ENCODE measurements at places on chromosomes 7 and 10.

- no peak for DNase-seq
These were observed 39.7 kb downstream of the SP8 start for GRCh38 chr7:20747001-20747400.

DNA sequence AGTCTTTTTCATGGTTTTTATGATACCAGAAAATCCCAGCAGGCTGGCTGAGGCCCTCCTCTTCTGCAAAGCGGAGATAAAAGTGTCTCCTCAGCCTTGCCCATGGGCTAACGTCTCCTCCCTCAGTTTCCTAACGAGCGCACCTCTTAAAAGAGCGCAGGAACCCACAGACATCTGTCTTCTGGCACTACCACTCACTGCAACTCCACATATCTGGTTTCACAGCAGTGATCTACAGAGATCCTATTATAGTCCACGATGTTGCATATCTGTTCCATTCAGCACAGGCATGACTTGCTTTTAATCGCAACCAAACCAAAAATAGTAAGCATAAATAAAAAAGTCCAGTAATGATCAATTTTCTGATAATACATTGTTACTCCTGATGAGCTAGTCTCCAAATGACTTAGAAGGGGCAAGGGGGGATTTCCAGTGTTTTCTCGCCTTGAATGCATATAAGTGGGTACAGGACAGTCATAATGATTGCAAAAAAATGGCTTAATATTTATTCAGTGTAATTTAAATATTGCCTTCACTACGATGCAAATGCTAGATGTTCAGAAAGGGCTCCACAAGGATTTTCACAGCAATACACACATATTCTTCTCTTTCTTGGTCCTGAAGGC lies 20.9 kb downstream of the ANKRD22 start:
- no peak for DNase-seq

GRCh38 chr10:123272171-123272570 lies 118.0 kb downstream of the BUB3 start:
- no peak for DNase-seq

DNA sequence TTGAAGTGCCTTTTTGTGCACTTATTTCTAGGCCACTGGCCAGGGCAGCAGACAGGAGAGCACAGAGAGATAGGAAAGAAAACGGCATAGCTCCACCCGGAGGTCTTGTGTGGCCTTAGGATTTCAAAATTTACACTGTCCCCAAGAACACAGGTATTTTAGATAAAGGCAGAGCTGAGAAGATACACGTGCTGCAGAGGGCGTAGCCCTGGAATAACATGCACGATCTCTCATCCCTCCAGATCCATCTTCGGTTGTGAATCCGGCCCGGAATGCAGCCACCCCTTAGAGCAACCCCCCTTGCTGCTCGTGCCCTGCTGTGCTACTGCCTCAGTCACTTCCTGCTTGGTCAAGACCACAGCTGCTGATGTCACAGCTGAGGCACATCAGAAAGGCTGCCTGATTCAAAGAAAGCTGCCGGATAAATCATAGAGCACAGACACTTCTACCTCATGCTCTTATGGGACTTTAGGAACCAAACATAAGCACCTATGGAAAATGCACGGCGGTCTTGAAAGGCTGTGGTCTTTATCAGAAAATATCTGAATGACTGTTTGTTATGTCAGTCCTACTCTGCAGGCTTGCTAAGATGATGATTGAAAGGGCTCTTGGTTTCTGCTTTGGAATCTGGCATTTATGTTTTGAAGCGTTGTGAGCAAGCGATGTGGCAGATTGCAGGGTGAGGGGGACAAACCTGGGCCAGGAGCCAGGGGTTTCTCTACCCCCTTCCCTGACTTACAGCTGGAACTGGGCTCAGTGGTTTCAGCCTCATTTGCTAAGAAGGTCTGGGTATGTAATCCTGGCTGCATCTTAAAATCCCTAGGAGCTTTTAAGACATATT lies 152.0 kb downstream of the SVIL start:
- no peak for DNase-seq

All from GM12864 (cell line).